ENCODE measurements at places on chromosomes 2 and 18.

GRCh38 chr2:197414039-197414438 lies 20.8 kb downstream of the SF3B1 start:
- no peak for DNase-seq

DNA sequence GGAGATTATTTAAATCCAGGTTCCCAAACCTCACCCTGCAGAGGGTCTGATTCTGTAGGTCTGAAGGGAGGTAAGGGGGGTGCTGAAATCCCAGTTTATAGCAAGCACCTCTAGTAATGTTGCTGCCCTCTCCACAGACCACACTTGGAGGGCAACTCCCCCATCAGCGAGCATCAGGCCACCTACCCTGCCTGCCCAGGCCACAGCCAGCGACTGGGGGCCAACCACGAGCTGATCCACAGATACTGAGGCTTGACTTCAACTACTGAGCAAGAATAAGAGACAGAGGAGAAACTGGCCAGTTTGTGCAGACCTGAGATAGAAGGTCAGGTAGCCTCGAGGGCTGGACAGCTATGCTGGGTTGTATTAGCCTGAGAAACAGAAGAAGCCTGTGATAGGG lies 36.3 kb upstream of the LBH start:
- no peak for DNase-seq

- no peak for DNase-seq
Measured at GRCh38 chr18:79250301-79250981, 145.3 kb upstream of the NFATC1 start.

GRCh38 chr2:156083763-156084493 lies 248.6 kb downstream of the NR4A2 start:
- DNase-seq, result no peak

- DNase-seq, result no peak
Measured at GRCh38 chr18:39773646-39774045, 2181.4 kb upstream of the PIK3C3 start.

- no peak for DNase-seq
Measured at GRCh38 chr18:10077986-10078385, 164.2 kb downstream of the VAPA start.

DNA sequence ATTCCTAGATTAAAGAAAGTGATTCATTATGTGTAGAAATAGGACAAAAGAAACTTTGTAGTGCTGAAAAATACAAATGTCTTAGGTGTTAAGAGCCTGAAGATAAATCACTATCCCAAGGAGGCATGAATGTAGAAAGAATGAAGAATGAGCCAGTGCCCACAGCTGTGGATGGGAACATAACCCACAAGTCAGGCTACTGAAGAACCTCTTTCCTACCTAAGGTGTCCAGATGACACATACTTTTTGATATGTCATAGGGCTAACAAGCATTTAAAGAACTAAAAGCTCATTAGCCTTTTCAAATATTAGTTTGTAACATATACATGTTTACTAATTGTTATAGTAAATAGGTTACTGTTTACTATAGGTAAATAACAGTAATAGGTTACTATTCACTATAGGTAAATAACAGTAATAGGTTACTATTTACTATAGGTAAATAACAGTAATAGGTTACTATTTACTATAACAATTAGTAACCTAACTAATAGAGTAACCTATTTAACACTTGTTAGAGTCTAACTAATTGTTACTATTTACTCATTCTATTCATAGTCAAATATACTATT lies 275.0 kb upstream of the KYNU start:
- no peak for DNase-seq

DNA sequence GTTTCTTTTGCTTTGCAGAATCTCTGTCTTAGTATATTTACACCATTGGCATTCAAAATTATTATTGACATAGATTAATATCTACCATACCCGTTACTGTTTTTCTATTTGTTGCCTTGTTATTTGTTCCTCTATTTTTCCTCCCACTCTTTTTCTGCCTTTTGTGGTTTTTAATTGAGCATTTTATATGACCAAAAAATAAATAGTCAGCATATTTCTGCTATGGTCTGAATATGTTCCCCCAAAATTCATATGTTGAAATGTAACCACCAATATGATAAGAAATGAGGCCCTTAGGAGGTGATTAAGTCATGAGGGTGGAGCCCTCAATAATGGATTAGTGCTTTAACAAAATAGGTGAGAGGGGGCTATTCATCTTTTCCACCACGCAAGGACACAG lies 35.3 kb downstream of the ADRA2B start:
- no peak for DNase-seq

DNA sequence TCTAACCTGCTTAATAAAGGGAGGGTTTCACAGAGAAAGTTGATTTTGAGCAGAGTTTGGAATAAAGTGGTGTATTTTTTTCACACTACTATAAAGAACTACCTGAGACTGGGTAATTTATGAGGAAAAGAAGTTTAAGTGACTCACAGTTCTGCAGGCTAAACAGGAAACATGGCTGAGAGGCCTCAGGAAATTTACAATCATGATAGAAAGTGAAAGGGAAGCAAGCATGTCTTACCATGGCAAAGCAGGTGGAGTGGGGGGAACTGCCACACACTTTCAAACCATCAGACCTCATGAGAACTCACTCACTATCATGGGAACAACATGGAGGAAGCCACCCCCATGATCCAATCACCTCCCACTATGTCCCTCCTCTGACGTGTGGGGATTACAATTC lies 546.7 kb downstream of the EPHA4 start:
- DNase-seq, result no peak

DNA sequence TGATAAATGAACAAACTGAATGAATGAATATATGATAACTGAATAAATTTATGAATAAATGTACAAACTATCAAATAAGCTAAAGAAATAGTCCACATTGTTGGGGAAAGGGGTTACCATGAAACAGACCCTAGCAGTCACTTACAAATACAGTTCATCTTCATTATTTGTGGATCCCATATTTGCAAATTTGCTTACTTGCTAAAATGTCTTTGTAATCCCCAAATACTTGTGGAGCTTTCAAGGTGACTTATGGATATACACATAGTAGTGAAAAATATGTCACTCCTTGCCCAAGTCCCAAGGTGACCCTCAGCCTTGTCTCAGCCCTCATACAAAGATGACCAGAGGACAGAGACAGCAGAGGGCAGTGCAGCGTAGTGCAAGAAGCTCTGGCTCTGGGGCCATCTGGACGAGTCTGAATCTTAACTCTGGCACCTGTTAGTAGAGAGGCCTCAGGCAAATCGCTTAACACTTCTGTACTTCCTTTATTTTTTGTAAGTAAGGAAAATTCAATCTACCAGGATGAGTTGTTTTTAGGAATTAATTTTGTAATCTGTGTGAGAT lies 3.1 kb downstream of the PAIP2B start:
- no peak for DNase-seq

DNA sequence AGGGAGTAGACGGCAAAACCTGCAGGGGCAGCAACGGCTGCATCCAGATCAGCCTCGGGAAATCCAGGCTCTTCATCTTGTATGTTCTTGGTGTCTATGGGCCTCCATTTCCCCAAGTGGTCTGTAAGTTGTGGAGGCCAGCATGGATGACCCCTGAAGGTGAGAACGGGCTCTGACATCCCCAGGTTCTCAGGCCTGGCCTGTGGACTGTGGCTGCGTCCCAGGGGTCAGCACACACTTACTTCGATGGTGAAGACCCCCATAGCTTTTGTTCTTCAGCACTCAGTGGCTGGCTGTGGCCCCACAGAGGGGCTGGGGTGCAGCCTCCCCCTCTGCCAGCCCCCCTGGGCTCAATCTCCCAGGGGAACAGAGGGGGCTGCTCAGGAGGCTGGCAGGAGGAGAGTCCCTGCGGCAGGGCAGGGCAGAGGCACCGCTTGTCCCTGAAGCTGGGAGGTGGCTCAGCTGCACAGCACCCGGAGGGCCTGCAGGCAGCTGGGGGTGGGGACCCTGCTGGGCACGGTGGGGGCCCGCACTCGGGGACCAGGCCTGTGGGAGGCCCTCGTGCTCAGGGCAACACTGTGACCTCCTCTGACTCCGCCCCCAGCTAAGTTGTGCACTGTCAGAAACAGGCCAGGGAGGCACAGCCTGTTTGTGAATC lies 3.8 kb downstream of the SLC66A3 start:
- DNase-seq, result no peak

DNA sequence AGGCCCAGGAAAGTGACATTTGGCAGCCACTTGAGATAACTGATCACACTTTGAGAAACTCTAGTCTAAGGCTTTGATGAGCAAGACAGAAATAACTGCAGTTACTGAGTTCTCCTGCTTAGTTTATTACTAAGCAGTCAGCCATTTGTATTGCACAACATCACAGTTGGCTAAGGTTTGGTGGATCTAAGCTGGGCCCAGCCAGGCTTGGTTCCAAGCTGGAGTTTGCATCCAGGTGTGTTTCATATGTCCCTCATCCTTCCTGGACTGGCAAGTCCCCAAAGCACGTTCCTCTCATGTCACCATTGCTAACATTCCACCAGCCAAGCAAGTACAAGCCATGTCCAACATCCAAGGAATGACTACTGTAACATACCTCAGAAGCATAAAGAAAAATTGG lies 71.3 kb upstream of the ZNF532 start:
- DNase-seq, result no peak

DNA sequence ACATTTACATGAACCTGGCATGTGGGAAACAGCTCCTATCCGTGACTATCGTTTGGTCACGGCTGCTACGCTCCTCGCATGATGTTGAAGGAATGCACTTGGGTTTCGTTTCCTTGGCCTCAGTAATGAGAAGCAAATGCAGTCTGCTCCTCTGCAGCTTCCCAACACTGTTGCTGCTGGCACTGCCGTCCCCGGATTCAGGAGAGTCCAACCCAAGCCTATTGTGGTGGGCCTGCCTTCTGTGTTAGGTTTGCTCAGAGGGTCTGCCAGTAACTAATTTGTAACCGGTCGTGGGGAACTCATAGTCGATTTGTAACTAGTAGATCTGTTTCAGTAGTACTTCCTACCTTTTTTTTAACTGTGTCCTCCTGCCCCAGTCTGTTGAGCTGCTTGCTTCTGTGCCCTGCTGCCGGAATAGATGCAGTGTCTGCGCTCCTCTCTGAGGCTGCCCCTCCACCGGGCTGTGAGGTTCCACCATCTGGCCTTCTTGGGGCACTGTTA lies 58.4 kb downstream of the WDSUB1 start:
- no peak for DNase-seq

DNA sequence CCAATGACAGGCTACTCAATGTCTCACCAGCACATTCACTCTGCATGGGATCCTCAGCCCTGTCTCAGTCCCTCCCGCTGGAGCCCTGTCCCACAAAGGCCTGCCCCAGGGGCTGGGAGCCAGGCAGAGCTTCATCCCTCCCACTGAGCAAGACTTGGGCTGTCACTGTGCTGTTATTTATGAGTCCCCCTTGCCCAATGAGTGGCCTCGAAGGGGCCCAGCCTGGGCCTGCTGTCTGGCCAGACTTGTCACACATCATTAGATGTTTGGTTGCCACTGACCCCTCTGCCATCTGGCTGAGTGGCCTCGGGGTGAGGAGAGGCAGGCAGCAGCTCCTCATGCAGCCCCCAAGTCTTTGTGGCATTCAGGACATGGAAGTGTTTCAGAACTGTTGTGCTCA lies 330.6 kb upstream of the SKOR2 start:
- DNase-seq, result no peak

GRCh38 chr2:73114273-73114867 lies 1.6 kb upstream of the RAB11FIP5 start:
- no peak for DNase-seq

DNA sequence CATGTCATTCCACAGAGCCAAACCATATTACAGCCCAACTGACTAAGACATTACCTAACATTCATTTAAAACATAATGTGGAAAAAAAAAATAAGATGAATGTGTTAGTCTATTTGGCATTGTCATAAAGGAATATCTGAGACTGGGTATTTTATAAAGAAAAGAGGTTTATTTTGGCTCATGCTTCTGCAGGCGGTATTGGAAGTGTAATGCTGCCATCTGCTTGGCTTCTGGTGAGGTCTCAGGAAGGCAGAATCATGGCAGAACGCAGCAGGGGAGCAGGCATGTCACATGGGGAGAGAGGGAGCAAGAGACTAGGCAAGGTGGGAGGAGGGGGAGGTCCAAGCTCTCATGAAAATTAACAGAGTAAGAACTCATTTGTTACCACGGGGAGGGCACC lies 504.8 kb upstream of the LRATD1 start:
- DNase-seq, result no peak

DNA sequence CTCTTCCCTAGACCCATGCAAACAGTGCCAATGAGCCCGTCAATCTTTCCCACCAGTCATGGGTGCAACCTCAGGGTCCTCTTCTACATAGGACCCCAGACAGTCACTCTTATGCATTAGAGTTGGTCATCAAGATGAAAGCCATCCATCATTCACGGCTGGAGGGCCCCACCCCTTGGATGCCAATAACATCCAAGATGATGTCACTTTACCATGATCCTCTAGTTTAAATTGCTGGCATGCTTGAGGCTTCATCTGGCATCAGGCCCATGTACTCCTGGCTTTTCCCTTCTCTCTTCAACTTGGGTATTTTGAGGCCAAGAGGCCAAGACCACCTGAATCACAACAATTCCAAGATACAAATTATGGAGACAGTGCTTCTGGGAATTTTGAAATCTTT lies 91.1 kb upstream of the MAPK4 start:
- no peak for DNase-seq

- no peak for DNase-seq
Measured at GRCh38 chr2:132873738-132874137, 203.7 kb upstream of the LYPD1 start.

DNA sequence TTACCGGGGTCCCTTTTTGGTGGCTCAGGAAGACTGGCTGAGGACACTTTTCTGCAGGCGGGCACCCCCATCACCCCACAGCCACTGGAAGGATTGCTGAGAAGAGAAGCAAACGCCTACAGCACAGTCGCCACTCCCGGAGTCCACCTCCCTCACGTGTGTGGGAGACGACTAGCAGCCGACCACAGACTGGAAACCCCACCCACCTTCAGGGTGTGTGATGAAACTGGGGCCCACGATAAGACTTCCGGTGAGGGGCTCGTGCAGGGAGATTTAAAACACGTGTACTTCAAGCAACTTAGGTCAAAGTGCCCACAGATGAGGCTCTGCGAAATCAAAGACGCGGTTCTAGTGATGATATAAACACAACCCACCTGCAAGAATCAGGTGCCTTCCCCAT lies 26.3 kb downstream of the MBP start:
- DNase-seq, result peak; percentile 95

DNA sequence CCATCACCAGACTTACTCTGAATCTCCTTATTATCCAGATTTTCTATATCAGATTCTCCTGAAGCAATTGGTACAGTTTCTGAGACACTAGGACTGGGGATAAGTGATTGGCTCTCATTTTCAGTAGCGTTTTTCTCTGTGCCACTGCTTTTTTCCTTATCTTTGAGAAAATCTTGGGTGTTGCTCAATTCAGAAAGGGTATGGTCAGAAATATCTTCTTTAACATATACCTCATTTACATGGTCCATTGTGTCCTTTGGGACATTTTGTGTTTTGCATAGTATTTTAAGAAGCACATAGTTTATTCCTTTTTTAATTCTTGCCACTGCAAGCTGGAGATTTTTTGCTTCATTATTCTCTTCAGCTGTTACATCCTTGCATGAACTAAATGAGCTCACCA lies 56.6 kb upstream of the SCN9A start:
- no peak for DNase-seq

GRCh38 chr2:90209806-90210205 lies 1518.3 kb downstream of the RPIA start:
- DNase-seq, result no peak
